ENCODE measurements at places on chromosomes 1 and 21.

DNA sequence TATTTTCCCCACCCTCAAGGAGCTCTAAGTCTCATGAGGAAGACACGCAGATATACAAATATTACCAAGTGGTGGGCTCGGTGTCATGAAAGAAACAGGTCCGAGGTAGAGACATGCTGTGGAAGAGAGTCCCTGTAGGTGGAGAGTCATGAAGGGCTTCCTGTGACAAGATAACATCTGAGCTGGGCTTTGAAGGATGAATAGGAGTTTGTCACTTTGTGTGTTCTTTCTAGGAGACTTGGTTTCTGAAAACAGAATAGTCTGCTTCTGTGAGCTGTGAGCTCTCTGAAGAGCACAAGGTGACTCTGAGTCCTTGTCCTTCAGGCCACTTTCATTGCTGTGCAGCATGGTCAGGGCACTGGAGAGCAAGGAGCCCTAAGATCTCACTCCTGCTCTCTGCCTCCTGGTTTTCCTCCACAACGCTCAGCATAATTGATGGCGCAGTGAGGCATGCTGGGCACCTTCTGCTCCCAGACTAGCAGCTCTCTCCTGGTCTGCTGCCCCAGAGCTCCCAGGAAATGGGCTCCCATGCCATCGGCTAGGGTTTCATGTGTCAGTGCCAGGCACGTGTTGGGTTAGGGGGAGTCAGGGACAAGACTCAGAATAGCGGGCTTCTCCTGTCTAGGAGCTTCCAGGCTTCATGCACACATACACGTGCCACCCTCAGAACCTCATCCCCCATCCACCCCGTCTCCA is 209.9 kb upstream of the CSF3R start:
- no peak for DNase-seq

DNA sequence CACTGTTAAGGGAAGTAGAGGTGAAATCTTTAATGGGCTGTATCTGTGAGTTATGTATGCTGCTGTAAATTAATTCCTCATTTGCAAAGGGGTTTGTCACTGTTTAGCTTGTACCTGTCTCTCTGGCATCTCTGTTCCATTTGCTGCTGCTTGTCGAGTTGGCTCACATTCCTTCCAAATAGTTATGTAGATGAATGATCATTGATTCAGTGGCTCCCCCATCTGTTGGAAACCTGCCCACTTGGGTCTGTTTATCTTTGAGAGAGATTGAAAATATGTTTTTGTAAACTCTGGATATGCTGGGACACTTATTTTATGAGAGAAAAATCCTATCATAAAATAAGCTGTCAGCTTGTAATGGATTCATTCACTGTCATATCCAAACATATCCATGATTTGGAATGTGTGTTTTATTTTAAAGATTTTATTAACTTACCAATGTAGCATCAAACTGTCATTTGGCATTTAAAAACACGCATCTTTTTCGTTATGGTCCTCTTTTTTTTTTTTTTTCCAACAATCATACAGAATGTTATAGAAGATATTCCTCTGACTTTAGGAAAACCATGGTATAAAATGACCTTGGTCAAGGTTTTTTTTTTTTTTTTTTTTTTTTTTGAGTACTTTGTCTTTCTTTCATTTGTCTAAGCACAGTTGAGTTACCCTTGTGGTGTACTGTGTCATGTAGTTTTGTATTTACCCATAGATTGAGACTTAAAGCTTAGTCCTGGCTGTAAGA is 3.5 kb downstream of the RYR2 start:
- no peak for DNase-seq

- DNase-seq = no peak
These were observed 4.1 kb downstream of the HEYL start for GRCh38 chr1:39635205-39635870.

- no peak for DNase-seq
These were observed 89.2 kb downstream of the TTLL7 start for GRCh38 chr1:83909687-83910086.

GRCh38 chr1:246219508-246220030 is 287.5 kb downstream of the SMYD3 start:
- DNase-seq = no peak

- DNase-seq = no peak
These were observed 59.3 kb downstream of the SLC37A1 start for GRCh38 chr21:42572906-42573495.

DNA sequence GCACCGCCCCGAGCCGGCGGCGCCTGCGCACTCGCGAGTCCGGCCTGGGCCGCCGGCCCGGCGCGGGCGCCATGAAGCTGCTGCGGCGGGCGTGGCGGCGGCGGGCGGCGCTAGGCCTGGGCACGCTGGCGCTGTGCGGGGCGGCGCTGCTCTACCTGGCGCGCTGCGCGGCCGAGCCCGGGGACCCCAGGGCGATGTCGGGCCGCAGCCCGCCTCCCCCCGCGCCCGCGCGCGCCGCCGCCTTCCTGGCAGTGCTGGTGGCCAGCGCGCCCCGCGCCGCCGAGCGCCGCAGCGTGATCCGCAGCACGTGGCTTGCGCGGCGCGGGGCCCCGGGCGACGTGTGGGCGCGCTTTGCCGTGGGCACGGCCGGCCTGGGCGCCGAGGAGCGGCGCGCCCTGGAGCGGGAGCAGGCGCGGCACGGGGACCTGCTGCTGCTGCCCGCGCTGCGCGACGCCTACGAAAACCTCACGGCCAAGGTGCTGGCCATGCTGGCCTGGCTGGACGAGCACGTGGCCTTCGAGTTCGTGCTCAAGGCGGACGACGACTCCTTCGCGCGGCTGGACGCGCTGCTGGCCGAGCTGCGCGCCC is at the start of gene B3GALT6:
TSS of gene B3GALT6 (plus strand) at position 30 of the 588 bp plus-strand sequence. CDS start at position 72, 42 bp downstream.
- no peak for DNase-seq

DNA sequence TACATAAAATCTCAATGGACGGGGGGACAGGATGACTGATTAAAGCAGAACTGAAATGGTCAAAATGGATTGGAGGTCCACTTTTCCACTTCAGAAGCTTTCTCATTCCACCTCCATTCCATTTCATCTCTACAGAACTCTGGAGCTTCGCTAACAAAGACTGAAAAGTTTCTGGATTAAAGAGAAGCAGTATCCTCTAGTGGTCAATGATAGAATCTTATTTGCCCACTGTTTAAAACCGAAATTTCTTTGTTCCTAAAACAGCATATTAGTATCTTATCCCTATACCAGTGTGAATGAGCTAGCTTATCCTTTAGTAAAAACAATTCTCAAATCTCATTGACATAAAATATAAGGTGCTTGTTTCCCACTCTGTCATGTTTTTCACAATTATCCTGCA is 890.6 kb downstream of the KCNT2 start:
- DNase-seq = no peak

DNA sequence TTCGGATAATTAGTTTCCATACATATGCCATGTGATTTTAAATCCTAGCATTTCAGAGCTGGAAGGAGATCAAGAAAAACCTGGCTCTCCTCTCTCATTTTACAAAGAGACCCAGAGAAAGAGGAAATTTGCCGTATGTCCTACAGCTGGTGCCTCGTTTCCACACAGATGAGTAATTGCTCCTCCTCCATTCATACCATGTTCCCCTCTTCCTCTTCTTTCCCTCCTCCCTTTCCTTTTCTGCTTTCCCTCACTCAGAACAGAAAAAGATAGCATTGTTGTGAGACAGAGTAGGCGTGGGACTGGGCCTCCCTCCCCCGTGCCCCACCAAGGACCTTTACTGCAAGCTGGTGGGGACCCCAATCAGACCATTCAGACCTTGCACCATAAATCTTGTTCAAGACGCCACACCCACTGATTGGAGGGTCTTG is 13.7 kb upstream of the SLC44A3 start:
- DNase-seq = no peak

DNA sequence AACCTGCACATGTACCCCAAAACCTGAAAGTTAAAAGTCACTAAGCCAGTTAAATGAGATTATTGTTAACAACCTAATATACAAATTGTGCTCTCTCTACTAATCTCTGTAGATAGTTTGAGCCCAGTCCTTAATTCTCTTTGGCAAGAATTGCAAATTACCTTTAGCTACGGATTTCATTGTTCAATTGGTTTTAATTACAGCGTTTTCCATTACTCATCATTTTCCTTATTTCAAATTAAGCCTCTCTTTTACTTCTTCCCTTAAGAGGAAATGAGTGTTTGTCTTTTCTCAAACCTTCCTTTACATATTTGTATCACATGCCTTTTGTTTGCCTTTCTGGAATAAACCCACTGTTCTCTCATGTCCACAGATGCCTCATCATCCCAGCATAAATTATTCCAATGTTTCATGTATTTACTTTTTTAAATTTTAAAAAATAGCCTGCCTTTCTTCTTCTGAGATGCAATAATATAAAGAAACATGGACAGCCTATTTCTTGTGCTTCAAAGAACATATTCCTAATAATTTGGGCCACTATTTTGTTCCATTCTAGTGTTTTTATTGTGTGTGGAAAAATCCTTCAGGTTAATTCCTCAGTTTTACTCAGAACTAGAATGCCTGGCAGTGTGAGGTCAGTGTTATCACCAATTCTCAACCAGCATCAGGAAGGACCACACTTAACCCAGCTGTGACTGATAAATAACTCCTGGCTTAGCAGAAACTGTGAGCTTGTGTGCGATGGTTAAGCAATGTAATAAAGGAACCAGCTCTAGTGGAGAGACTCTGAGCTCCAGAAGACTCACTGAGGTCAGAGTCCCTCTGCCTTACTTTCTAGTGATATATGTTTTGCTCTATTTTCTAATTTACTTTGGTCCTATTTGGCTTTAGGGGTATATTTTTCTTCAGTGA is 600.5 kb downstream of the LTN1 start:
- no peak for DNase-seq

GRCh38 chr21:45966791-45967394 is 14.7 kb upstream of the COL6A1 start:
- no peak for DNase-seq

- DNase-seq = peak; percentile 51
These were observed 155.5 kb downstream of the GLUL start for GRCh38 chr1:182235952-182236650.

All from anterior cingulate cortex (tissue), 58 donors.